ENCODE measurements at places on chromosomes 5 and 9. TPM values are rescaled to one million over a fixed set of nuclear protein-coding genes. Genes with fewer than 3 reads are reported as not detected.

Gene FBXO38
- 21.4 TPM for total RNA-seq

Gene TAS2R1
- not detected for total RNA-seq

Gene SHOC1
- total RNA-seq: not detected

Gene KIF20A
- total RNA-seq: 36.8 TPM

Gene FOXD4L3
- total RNA-seq: not detected

Gene LRRC14B
- total RNA-seq: not detected

Gene PCDHGB3
- total RNA-seq: 0.41 TPM

Gene TGFBI
- 37.2 TPM for total RNA-seq

Gene OR13C8
- not detected for total RNA-seq

Gene FOXD4L5
- total RNA-seq: not detected

Gene SLC6A7
- 0.76 TPM for total RNA-seq

Gene DNAI1
- total RNA-seq: not detected

Gene ZNF483
- total RNA-seq: not detected

Gene AGPAT2
- 160 TPM for total RNA-seq

DNA sequence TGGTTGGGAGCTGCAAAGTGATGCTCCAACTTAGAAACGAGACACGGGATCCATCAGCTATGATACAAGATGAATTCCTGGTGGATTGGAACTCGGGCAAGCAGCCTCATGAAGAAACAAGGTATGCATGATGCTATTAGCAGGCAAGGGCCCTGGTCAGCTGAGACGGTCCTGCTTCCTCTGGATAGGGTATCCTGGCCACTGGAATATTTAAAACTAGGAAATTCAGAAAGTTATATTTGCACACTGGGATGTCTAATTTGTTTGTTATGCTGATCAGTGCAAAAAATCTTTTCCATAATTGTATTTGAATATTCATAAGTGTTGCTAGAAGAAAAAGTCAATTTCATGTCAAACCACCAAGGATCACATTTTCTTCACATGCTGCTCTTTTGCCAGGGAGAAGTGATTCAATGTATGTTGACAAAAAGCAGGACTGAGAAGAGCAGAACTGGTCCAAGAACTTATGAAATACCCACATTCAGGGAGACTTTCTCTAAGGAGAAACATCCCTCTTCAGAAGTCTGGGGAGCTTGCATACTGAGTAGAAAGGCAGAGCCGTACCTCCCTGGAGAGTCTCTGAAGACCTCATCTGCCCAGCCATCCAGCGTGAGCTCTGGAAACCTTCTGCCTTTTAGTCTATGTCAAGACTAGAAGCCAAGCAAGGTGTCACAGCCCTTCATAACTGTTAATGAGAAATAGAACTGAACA, 6.7 kb upstream of the NXNL2 start:
- no peak for DNase-seq

DNA sequence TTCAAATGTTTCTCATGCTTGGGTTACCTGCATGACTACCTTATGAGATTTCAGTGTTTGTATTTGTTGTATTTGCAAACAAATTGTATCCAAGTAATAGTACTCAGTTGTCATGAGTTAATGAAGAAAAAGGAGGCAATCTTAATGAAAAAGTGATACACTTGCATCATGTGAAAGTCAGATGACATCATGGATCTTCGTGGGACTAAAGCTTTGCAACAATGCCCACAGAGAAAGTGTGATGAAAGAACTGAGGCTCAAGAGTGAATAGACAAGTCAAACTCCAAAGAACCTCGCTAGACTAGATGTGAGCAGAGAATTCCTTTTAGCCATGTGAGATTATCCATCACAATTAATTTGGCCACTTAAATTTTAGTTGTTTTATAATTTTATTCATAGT, 75.4 kb upstream of the ADRB2 start:
- DNase-seq: no peak

- no peak for DNase-seq
These were observed 152.8 kb upstream of the PRLR start for GRCh38 chr5:35383041-35383440.

DNA sequence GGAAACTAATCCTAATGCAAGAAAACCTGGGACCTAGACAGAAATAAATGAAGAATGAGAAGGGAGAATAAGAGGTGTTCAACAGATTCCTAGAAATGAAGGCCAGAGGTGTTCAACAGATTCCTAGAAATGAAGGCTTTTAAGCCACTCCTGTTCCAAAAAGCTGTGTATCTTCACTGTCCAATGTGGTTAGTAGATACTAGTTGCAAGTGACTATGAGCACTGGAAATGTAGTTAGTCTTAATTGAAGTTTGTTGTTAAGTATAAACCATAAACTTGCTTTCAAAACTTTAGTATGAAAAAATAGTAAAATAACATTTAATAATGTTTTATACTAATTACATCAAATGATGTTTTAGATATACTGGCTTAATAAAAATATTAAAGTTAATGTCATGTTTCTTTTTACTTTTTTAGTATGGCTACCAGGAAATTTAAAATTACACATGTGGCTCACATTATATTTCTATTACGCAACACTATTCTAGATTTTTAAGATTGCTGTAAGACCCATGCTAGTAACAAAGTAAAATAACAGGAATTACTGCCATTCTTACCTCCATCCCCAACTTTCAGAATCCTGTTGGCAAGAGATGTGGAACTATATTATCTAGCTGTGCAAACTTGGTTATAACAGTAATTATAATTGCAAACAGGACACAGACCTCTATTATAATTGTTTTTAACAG, 57.5 kb downstream of the RICTOR start:
- DNase-seq: no peak

DNA sequence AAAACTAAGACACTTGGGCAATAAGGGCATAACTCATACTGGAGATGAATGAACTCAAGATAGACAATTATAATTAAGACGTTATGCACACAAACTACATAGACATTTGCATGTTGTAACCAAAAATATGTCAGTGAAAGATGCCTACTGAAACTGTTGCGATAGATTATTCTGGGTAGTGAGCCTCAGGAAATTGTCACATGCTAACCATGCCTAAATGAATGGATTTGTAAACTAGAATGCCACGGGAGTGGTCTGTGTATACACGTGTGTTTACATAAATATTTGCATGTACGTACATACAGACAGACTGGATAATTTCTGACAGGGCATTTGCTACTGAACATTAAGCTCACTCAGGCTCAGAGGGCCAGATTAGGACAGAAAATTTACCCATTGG, 1.2 kb downstream of the NIPSNAP3B start:
- peak; percentile 2 for DNase-seq

DNA sequence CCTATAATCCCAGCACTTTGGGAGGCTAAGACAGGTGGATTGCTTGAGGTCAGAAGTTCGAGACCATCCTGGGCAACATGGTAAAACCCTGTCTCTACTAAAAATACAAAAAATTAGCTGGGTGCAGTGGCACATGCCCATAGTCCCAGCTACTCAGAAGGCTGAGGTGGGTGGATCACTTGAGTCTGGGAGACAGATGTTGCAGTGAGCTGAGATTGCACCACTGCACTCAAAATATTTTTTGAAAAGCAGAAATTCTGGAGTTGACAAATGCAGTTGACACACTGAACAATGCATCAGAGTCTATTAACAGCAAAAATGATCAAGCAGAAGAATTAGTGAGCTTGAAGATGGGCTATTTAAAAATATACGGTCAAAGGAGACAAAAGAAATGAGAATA, 35.5 kb downstream of the NDUFAF2 start:
- no peak for DNase-seq

- peak; percentile 83 for DNase-seq
These were observed 62.0 kb downstream of the SUSD1 start for GRCh38 chr9:112112941-112113681.

- no peak for DNase-seq
These were observed 45.9 kb downstream of the AMBP start for GRCh38 chr9:114031948-114032840.

GRCh38 chr9:68740561-68740960, 35.5 kb downstream of the PIP5K1B start:
- DNase-seq: peak; percentile 92

GRCh38 chr5:81145329-81145935, 87.7 kb upstream of the CKMT2 start:
- DNase-seq: no peak

DNA sequence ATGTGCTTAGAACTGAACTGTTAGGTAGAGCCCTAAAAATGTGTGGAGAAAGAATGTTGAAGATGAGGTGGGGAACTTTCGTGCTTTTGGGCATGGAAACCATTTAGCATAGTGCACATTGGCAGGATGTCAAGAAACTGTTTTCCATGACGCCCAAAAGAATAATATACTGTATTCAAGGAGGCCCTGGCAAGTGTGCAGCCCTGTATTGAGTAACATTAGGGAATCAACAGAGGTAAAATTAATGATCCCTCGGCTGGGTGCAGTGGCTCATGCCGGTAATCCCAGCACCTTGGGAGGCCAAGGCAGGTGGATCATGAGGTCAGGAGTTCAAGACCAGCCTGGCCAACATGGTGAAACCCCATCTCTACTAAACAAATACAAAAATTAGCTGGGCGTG, 20.9 kb upstream of the PLIN2 start:
- no peak for DNase-seq

DNA sequence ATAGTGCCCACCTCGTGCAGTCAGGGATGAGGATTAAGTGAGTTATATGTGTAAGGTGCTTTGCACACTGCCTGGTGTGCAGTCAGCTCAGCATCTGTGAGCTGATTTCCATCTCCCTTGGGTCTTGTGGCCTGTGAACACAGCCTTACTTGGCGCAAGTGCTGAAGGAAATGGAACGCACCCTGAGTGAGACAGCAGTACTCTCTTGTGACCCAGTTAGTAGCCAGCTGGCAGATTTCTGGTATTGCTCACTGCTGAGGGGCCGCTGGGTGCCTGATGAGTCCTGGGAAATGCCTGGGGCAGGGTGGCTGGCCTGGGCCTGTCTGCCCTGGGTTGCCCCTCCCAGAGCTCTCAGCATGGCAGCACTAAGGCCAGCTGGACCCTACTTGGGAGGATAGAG, 90.9 kb upstream of the BOD1 start:
- DNase-seq: no peak

DNA sequence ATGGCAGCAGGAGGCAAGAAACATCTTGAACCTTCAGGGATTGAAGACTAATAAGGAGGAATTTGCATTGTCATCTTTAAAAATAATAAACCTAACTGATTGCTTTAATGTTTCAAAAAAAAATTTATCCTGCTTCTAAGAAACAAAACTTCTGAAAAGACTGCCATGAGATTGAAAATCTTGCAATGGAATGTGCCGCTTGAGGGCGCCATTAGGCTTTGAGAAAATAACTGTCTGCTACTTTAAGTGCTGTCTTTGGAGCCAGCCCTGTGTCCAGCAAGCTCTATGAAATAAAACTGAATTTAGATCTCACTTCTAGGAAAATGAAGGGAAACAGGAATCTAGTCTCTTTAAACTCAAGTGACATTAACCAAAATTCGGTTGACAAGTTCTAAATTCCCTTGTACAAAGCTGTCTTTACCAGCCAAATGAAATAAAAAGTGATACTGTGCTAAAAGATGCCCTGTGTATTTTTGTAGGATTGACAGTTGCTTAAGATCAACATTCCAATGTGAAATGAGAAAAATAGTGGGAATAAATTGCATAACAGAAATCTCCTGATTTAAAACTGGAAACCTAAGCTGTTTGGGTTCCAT, 79.4 kb downstream of the ESM1 start:
- peak; percentile 76 for DNase-seq

GRCh38 chr9:76591256-76591950, 132.4 kb downstream of the GCNT1 start:
- DNase-seq: no peak

GRCh38 chr9:20226345-20226744, 396.0 kb downstream of the MLLT3 start:
- DNase-seq: no peak

DNA sequence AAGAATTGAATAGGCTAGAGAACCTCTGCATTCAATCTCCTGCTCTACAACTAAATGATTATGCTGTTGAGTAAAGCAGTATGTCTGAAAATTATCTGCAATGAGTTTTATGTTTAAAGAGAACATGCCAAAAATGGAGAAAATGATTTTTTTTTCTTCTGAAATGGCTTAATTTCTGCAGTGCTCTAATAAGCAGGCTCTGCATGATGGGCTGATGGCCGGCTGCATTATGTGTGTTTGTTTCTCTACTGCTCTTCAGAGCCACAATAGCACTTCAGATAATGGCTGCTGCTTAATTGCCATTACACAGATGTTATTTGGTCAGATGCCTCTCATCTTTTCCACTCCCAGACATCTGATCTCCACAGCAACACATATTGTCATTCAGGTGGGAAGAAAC, 286.4 kb upstream of the DMAC1 start:
- DNase-seq: no peak

- no peak for DNase-seq
These were observed 5.2 kb upstream of the ALDOB start for GRCh38 chr9:101440714-101441230.

- DNase-seq: no peak
These were observed 79.0 kb upstream of the TLR4 start for GRCh38 chr9:117625154-117625553.

DNA sequence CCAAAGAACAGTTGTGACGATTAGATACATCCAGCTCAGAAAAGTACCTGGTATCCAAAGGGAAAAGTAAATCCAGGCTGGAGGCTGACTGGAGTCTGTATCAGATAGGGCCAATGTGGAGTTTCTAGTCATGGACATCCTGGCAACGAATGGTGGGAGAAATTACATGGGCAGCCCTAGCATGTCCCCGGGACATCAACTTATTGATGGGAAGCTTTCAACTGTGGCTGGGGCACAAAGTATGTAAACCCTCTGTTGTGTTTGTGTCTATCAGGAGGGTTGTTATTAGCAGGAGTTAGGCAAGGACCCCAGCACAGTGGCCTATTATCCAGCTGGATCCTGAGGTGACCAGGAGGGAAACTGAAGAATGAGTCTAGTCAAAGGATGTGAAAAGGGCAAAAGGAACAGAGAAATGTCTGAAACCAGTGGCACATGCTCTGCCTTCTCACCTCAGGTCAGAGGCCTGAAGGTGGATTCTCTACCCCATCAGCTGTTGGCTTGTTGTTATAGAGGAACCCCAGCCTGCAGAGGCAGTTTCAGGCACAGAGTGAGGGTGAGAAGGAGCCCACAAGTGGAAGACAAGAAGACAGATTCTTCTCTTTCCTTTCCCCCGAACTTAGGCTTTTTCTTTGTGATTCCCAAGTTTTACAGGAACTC, 19.9 kb downstream of the IFNW1 start:
- no peak for DNase-seq

- no peak for DNase-seq
These were observed 353.1 kb upstream of the IRX2 start for GRCh38 chr5:3104429-3105060.

- no peak for DNase-seq
These were observed 28.0 kb downstream of the GLT6D1 start for GRCh38 chr9:135611142-135611874.

DNA sequence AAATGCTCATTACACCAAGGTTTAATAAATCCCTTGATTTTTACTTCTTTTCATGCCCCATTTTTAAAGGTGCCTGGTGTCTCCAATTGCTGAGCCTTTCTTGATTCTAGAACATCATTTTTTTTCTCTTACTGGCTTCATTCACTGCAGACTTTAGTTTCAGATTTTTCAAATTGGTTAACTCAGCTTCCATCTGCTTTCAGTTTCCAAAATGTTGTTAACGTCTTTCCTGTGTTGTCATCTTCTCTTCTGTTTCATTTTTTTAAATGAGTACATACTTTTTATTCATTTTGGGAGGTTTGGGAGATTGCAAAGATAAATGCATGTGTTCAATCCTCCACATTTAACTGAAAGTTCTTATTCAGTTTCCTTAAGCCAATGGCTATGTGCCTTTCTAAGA, 126.4 kb upstream of the CCNG1 start:
- no peak for DNase-seq

- DNase-seq: no peak
These were observed 54.2 kb downstream of the ELAVL2 start for GRCh38 chr9:23771746-23772384.
